ENCODE measurements at places on chromosomes 12 and 14. TPM values are rescaled to one million over a fixed set of nuclear protein-coding genes. Genes with fewer than 3 reads are reported as not detected.

- H3K27me3 ChIP-seq, result peaks cover 48% of the 10 kb centered on the region
- no peaks in the 10 kb centered on the region for H3K36me3 ChIP-seq
- H3K27ac ChIP-seq, result no peak within 1 kb of the TSS
- H3K4me3 ChIP-seq, result peak within 1 kb of the TSS; percentile 9
Measured at GRCh38 chr12:107774349-107775029, at the start of gene ASCL4. TSS of gene ASCL4 (plus strand) at chr12:107774704. CDS start at chr12:107775219, 515 bp downstream.

DNA sequence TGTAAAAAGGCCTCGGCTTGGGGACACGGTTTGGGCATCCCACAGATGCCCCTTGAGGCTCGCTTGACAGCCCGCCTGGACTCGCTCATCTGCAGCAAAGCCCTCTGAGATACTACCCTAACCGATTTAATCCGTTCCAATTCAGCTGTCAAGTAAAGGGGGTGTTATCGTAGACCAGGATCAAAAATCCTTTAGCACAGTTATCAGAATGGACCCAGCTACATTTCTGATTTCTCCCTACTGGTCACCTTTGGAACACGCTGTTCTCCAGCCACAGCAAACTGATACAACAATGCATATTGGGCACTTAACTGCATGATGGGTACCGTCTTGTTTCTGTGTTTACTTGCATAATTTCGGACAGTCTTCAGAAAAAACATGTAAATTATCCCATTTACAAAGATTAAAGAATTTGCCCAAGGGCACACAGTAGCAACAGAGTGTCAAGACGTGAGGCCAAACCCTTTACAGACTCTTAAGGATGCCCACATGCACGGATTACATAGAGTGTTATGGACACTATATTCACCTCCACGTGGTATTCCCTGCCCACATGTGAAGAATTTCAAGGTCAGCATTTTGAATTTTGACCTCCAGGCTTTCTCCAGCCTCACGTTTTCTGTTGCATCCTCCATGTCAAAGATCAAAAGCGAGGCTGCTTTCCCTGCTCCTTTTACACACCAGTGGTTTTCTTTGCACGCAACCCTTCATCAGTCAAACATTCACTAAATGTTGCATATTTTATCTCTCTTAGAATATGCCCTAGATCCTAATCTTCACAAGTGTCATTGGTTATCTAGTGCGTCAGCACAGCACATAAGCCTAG, 3.2 kb upstream of the DUSP6 start:
- peaks cover 11% of the 10 kb centered on the region for H3K27me3 ChIP-seq
- H3K4me1 ChIP-seq, result peaks cover 24% of the 10 kb centered on the region
- H3K4me3 ChIP-seq, result peak overlapping the region; percentile 94
- DNase-seq, result no peak
- no peak overlapping the region for H3K27ac ChIP-seq

DNA sequence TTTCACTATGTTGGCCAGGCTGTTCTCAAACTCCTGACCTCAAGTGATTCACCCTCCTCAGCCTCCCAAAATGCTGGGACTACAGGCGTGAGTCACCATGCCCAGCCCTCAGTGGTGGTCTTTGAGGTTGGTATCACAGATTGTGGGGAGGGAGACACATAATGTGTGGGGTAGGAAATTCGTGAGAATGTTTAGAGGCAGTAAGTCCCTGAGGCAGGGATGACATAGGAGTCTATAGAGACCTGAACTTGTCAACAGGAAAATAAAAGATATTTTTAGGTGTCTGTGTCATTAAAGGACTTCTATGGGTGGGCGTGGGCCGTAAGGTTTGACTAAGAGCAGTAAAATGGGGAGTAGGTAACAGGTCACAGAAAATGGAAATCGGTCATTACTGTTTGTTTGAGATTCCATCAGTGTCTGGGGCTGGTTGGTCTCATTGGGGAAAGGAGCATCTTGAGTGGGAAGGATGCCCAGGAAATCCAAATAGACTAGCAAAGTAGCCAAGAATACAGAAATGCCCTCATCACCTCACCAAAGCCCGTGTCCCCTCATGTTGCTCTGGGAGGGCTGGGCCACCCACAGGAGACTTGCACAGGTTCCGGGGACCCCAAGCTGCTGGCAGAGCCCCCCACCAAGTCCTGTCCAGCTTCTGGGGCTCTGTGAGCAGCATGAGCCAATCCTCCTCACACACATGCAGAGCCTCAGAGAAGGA, 63.6 kb upstream of the BCL2L14 start:
- peak; percentile 92 for DNase-seq
- H3K27ac ChIP-seq, result peak overlapping the region; percentile 87
- peaks cover 2% of the 10 kb centered on the region for H3K27me3 ChIP-seq

DNA sequence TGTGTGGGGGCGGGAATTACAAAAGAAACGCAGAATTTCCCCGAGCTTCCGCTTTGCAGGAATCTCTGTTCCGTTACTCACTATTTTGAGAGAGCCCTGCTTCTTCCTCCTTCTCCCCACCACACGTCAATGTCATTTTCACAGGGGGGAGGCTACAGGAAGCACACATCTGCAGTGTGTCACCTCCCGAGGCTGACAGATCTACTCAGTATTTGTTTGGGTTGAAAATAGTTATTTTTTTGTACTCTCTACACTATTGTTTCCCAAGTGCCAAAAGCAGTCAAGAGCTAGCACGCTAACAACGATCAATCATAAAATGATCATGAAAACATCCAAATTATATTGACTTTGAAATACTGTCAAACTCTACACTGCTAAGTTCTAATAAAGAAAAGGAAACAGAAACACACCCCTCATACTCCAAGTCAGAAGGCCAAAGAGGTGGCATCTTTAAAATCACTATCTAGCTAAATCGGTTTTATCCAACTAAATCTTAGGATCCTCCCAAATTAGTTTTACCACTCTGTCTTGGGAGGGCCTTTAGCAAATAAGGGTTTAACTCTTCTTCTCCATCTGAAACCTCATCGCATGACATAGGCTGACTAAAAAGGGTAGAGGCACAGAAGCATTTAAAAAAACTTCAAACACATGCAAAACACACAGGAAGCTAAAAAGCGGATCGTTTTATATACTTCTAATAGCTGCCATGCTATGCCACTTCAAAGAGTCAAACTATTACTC, 51.8 kb downstream of the FOXN3 start:
- H3K36me3 ChIP-seq, result peaks cover 41% of the 10 kb centered on the region
- no peaks in the 10 kb centered on the region for H3K27me3 ChIP-seq
- H3K27ac ChIP-seq, result peak overlapping the region; percentile 97
- peak overlapping the region; percentile 77 for H3K4me3 ChIP-seq

DNA sequence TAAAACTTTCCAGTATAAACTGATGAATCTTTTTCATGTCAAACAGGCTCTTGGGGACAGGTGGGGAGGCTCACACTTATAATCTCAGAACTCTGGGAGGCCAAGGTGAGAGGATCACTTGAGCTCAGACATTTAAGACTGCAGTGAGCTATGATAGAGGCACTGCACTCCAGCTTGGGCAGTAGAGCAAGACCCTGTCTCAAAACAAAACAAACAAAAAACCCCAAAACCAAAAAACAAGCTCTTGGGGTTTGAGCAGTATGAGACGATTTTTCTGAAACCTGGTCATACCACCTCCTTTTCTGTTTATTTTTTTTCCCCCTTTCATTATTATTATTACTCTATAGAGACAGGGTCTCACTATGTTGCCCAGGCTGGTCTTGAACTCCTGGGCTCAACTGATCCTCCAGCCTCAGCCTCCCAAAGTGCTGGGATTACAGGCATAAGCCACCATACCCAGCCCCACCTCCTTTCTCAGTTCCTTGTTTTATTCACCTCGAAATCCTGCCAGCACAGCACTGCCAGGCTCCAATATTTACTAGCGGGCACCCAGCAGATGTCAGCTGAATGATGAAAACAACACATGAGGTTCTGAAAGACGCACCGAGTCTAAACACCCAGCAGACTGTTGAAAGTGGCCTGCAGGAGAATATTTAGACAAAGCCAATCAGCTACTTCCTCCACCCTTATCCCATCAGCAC, 19.5 kb upstream of the CDK17 start:
- DNase-seq, result no peak
- peaks cover 20% of the 10 kb centered on the region for H3K4me1 ChIP-seq
- H3K27ac ChIP-seq, result no peak overlapping the region
- H3K36me3 ChIP-seq, result no peaks in the 10 kb centered on the region
- H3K4me3 ChIP-seq, result no peak overlapping the region

- H3K27ac ChIP-seq, result no peak overlapping the region
- H3K36me3 ChIP-seq, result no peaks in the 10 kb centered on the region
- no peak overlapping the region for H3K4me3 ChIP-seq
- H3K27me3 ChIP-seq, result no peaks in the 10 kb centered on the region
Measured at GRCh38 chr12:126483145-126484068, 1418.2 kb downstream of the AACS start.

GRCh38 chr12:80979816-80980215, 42.1 kb upstream of the LIN7A start:
- no peak overlapping the region for H3K27ac ChIP-seq
- DNase-seq, result no peak
- H3K27me3 ChIP-seq, result no peaks in the 10 kb centered on the region
- no peak overlapping the region for H3K4me3 ChIP-seq
- H3K4me1 ChIP-seq, result no peaks in the 10 kb centered on the region

- H3K4me3 ChIP-seq, result no peak overlapping the region
- H3K36me3 ChIP-seq, result peaks cover 63% of the 10 kb centered on the region
- no peaks in the 10 kb centered on the region for H3K27me3 ChIP-seq
- H3K27ac ChIP-seq, result no peak overlapping the region
- H3K4me1 ChIP-seq, result peaks cover 27% of the 10 kb centered on the region
- no peak for DNase-seq
Measured at GRCh38 chr12:12823300-12823699, 10.2 kb downstream of the DDX47 start.

- H3K4me1 ChIP-seq, result peaks cover 33% of the 10 kb centered on the region
- DNase-seq, result peak; percentile 56
- no peaks in the 10 kb centered on the region for H3K36me3 ChIP-seq
- H3K4me3 ChIP-seq, result peak overlapping the region; percentile 4
- peak overlapping the region; percentile 67 for H3K27ac ChIP-seq
Measured at GRCh38 chr12:108313606-108314351, 25.3 kb downstream of the CMKLR1 start.

KRT78 gene
- not detected for total RNA-seq

Measured in activated CD8-positive, alpha-beta T cell treated with anti-CD3 and anti-CD28 coated beads for 36 hours (primary cell).